Activated B cell treated with CpG ODN at 0.5 μM for 24 hours (primary cell): ENCODE measurements at places on chromosomes 1 and 21.
A peak's percentile ranks its signal among the peaks of the same experiment; 100 is the strongest.

- no peaks in the 10 kb centered on the region for H3K27me3 ChIP-seq
- no peak for DNase-seq
- H3K36me3 ChIP-seq, result no peaks in the 10 kb centered on the region
- no peak overlapping the region for H3K4me3 ChIP-seq
These were observed 153.9 kb upstream of the TIAM1 start for GRCh38 chr21:31497914-31498313.

DNA sequence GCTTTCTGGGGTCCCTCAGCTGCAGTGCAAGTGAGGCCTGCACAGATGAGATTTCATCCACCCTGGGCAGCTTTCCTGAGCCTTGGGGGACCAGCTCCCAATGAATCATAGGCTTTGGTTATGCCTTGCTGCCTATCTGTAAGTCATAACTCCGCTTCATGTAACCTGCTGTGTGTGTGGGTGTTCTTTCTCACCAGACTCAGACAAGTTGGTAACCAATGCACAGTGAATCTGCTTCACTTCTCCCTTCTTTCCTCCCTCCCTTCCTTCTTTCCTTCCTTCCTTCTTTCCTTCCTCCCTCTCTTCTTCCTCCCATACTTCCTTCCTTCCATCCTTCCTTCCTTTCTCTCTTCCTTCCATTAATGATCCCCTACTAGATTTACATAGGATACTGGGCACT, 34.4 kb upstream of the PSMB2 start:
- no peaks in the 10 kb centered on the region for H3K36me3 ChIP-seq
- no peak overlapping the region for H3K27ac ChIP-seq
- peaks cover 25% of the 10 kb centered on the region for H3K27me3 ChIP-seq
- DNase-seq, result no peak

GRCh38 chr1:156676114-156676819, 940 bp downstream of the NES start:
- H3K4me3 ChIP-seq, result no peak overlapping the region
- no peaks in the 10 kb centered on the region for H3K36me3 ChIP-seq
- H3K27me3 ChIP-seq, result peaks cover 64% of the 10 kb centered on the region
- peaks cover 16% of the 10 kb centered on the region for H3K4me1 ChIP-seq
- DNase-seq, result no peak

DNA sequence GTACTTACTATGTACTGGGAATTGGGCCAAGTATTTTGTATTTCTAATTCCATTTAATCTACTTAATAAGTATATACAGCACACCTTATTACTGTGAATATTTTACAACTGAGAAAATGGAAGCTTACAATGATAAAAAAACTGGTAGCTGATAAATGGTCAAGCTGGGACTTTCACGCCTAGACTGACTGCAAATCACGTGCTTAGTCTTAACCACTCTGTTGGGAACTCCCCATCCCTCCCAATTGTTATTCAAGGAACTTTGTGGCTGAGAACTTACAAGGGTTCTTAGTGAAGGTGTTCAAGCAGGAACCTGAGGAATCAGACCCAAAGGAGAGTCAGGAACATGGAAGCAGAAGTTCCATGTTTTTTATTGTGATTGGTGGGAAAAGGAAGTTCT, 26.9 kb downstream of the CD84 start:
- peak overlapping the region; percentile 90 for H3K27ac ChIP-seq
- H3K27me3 ChIP-seq, result no peaks in the 10 kb centered on the region
- H3K4me1 ChIP-seq, result peaks cover 74% of the 10 kb centered on the region
- DNase-seq, result no peak
- H3K36me3 ChIP-seq, result peaks cover 60% of the 10 kb centered on the region
